NCI-H345 (cell line): ENCODE measurements at places on chromosomes 5 and 9.

DNA sequence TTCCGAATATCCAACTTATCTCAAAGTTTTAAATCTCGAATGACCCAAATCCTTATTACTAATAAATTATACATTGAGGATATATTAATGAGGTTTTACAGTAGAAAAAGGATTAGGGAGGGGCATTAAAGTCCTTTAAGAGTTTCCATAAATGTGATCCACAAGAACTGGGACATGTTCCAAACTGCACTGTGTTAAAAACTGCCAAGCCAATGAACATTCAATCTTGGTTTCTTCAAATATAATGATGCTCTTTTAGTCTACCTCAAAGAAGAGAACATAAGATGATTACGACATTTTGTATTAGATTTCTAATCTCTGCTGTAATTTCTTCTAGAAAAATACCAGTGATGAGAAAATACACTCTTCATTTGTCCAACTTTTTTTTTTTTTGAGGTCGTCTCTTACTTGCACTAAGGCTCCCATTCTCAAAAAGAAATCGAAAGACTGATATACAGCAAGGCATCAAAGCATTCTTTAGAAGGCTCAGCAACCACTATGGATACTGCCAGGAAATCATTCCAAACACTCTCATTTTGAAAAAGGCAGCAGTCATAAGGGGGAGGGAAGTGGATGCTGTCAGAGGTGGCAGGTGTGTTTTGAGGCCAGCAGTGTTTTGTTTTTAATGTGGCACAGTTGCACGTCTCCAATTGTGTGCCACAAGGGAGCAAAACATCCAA is 1.7 kb downstream of the PTAR1 start:
- DNase-seq, result peak; percentile 22

DNA sequence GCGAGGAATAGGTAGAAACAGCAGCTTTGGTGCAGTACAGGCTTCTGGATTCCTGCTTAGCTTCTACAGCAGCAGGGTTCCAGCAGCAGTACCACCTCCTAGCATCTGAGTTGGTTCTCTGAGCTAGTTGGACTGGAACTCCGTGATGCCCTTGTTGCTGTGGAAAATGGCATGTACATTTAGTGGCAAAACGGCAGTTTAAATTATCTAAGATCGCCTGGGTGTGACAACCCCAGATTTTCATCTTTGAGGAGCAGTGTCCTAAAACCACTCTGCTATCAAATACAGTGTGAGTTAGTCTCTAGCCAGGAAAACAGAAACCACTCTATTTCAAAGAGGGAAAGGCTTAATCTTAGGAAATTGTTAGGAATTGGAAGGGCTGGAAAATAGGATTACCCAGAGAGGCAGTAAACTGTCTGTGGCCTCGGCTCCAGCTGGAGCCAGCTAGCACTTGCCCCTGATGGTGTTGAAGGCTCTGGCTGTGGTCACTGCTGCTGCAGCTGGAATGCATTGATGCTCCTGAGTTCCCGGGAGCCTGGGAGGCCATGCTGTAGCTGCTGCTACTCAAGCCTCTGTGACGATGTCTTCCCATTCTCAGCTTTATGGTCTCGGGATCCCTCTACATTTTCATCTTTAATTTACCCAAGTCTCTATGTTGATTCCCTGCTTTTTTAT is 29.4 kb downstream of the RAD23B start:
- no peak for DNase-seq

DNA sequence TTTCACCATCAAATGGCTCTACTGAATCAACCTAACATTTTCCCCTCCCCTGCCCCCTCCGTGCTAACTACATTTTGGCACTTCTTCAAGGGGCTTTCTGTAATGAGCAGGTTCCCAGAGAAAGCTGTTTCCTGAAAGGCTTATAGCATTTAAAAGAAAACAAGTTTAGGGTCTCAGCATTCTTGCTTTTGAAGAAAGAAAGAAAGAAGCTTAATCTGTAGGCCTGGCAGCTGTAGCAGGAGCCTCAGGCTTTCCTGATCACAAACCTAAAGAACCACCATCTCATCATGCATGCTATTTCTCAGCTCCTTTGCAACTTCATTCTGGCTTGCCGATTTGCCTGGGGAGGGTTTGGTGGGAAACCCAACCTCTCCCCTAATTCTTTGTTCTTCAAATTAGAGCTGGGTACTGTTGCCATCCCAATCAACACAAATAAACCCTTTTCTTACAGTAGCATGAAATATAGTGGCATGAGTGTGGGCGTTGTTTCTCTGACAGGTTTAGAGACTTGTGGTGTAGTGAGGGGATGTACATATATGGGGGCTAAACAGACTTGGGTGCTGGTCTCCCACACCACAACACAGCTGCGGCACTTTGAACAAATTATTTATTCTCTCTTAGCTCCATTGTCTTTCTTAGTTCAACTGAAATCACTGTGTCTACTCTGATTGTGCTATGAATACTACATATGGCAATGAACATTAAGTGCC is 160.5 kb upstream of the TNC start:
- no peak for DNase-seq

DNA sequence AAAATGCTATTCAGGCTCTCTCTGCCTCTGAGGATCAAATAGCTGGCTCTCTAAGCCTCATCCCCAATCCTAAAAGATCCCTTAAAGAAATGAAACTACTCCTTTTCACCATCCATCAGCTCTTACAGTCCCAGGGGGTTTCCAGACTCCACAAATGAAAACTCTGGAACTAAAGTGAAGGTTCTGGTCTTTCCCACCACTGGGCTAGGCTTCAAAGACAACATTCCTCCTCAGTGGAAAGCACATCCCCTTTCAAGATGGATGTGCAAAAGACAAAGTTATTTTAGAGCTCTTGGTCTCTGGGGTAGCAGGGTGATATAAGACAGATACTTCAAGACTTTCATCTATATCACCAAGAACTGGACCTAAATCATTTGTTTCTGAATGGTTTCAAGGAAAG is 106.9 kb downstream of the DCP2 start:
- no peak for DNase-seq

GRCh38 chr9:112366591-112366990 is 13.3 kb upstream of the HSDL2 start:
- DNase-seq, result no peak

- peak; percentile 46 for DNase-seq
Observed at GRCh38 chr9:136172412-136173079, 32.4 kb downstream of the LHX3 start.

GRCh38 chr5:146640285-146640896 is 124.4 kb upstream of the GPR151 start:
- no peak for DNase-seq

GRCh38 chr5:180606215-180606785 is 15.0 kb upstream of the SCGB3A1 start:
- no peak for DNase-seq

GRCh38 chr5:158324236-158324635 is 465.3 kb upstream of the CLINT1 start:
- DNase-seq, result no peak

DNA sequence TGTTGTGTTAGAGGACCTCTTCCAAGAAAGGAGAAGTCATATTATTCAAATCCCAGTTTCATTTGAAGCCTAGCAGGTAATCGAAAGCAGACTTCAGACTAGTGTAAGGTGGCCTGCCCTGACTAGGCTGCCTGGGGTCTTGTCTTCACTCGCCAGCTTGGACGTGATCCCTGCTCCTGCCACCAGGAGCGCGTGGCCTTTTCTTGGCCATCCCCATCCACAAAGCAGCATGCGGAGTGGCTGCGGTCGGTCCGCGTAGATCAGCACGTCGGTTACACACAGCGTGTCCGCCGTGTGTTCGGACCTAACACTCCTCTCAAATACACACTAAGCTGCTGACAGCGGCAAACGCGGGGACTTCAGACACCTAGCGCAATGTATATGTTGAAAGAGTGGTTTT is 37.3 kb downstream of the CFAP77 start:
- DNase-seq, result no peak

DNA sequence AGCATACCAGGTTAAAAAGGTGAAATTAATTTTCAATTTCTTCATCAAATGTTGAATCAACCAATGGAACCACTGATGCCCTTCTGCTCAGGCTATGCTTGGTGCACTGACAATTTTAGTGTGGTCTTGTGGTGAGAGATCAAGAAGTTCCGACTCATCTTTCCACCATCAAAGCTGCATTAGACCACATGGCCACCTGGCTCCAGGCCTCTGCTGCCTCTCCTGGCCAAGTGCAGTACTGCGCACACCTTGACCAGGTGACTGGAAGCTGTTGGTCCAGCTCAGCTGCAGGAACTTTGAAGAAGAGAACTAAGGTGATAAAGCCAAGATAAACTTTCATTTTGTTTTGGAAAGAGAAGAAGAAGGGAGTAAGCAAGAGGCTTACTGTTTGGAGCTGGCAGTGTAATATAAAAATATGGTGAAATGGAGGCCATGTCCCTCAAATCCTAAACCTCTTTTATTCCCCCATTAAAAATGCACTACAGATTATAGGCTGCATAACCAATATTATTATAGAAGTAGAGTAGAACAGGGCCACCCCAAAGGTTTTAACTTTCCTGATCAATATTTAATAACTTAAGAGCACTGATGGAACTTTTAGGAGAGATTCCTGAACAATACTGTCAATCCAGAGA is 315.5 kb upstream of the C9orf72 start:
- DNase-seq, result no peak

- no peak for DNase-seq
Observed at GRCh38 chr5:95599252-95599651, 20.6 kb upstream of the GPR150 start.

DNA sequence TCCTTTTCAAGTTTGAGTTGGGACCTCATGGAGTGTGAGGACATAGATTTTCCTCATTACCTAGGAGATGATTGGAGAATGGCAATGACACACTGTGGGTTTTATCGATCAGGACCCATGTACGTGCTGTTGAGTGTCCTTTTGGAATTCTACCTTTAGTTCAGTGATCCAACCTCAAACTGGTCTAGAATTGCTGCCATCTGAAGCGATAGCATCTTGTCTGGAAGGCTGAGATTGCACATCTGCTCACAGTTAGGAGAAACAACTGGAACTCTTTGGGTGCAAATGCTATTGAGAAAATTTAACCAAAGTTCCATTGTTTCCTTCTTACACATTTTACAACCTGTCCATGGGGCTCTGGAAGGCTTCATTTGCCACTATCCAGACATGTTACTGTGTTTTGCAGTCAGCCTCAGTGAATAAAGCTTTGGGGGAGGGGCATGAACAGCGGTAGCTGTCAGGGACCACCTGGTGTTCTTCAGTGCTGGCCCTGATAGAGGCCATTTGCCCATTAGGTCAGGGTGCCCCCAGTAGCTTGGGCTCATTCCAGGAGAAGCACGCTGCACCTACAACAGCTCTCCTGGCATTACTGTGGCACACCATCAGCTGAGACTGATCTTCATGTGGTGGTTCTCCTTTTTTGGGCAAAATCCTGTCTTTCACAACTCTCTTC is 123.1 kb downstream of the PDE8B start:
- no peak for DNase-seq

GRCh38 chr9:128979111-128979510 is 31.6 kb downstream of the NUP188 start:
- DNase-seq, result no peak

- DNase-seq, result no peak
Observed at GRCh38 chr5:9186069-9186468, 359.8 kb downstream of the SEMA5A start.

GRCh38 chr9:80948876-80949275 is 740.5 kb downstream of the TLE1 start:
- DNase-seq, result no peak

DNA sequence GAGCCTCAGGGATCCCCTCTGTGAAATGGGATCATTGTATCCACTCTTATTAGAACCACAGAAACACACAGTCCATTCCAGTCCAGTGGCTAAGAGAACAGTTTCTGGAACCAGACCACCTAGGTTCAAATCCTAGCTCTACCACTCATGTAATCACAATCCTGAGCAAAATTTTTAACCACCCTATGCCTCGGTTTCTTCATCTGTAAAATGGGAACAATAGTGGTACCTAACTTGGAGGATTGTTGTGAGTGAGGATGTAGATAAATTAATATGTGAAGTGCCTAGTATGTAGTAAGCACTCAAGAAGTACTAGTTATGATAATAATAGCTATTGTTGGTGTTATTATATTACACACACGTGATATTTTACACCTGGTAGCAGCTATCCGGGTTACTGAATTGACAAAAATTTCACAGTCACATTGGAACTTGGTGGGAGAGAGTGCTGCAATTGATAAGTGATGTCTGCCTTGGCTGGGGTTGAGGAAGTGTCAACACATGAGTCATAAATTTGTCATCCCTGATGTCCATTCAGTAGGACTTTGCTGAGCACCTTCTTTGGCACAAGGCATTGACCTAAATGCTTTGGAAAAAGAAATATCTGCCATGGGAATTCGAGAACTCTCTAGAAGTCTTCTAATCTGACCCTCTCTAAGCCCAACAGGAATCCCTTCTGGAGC is 68.4 kb downstream of the COL27A1 start:
- no peak for DNase-seq

GRCh38 chr9:101027733-101028345 is 688 bp upstream of the PLPPR1 start:
- peak; percentile 31 for DNase-seq

- peak; percentile 39 for DNase-seq
Observed at GRCh38 chr5:83608122-83608521, 112.5 kb downstream of the HAPLN1 start.

- no peak for DNase-seq
Observed at GRCh38 chr5:116486588-116486987, 88.0 kb downstream of the SEMA6A start.

- DNase-seq, result no peak
Observed at GRCh38 chr9:92656537-92656925, 13.4 kb downstream of the IPPK start.

- no peak for DNase-seq
Observed at GRCh38 chr9:36876056-36876455, 158.0 kb downstream of the PAX5 start.

DNA sequence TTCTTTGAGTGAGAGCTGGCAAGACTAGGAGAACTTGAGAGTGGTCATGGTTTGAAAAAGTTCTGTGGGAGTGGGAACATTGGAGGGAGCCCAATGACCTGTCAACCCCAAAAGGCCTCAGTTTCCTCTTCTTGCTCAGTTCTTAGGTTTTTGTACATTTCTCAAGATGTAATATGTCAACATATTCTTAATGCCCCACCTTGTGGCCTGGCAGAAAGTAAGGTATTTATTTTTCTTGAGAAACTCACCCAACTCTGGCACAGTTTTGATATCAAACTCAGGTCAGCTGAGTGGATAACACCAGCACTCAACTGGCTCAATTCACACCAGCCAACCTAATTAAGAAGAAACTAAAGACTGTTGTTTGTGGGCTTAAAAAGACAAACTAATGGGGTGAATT is 123.0 kb upstream of the SLC27A6 start:
- DNase-seq, result no peak

DNA sequence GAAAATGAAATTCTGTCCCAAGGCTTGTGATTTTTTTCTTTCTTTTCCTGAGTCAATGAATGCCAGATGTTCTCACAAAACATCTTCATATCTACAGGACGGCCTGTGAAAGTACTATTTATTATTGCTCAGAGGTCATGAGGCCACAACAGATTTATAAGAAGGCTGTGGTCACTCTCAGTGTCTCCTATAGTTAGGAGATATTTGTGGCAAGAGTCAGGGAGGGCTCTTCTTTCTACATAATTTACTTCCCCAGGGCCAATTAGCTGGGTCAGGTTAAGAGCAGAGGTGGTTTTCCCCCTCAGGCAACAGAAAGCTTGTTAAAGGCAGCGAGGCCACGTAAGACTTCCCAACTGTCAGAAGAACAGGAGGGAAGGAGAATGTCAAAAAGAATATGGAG is 248.7 kb downstream of the SLIT3 start:
- DNase-seq, result no peak
